ENCODE measurements at places on chromosomes 3 and 15.

DNA sequence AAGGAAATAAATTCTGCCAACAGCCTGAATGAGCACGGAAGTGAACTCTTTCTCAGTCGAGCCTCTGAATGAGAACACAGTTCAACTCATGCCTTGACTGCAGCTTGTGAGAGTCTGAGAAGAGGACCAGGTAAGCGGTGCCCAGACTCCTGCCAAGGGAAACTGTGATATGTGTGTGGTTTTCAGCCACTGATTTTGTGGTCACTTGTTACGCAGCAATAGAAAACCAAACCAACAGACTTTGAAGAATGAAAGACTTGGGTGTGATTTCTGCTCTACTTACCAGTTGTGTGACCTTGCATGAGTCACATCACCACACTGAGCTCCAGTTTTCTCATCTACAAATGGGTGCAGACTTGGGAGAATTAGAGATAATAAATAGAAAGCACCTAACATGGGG, 30.6 kb upstream of the FAM107A start:
- no peak for DNase-seq

- no peak for DNase-seq
Observed at GRCh38 chr3:18224426-18224825, 200.7 kb downstream of the SATB1 start.

GRCh38 chr3:36876181-36876936, 68.5 kb downstream of the TRANK1 start:
- DNase-seq: no peak

DNA sequence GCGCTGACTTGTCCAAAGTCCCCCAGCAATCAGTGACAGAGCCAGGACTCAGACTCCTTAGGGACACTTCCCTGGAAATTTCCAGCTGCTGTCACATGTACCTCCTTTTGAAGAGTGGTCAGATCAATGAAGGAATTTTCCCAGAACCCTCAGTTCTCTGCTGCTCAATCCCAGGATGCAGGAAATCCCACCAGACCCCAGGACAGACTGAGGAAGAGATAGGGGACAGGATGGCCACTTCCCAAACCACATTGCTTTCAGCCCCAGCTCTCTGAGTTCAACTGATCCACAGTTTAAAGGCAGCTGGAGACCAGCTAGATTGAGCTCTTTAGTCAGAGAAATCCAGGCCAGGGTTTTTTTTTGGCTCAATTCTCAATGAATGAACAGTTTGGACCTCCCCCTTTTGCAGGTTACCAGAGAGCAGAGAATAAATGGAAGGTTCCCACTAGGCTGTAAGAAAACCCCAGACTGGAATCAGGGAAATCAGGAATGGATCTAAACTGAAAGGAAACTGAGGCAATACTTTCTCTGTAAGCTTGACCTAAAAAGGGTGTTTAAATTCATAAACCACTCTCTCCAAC, 1.5 kb downstream of the CYP1A1 start:
- DNase-seq: peak; percentile 24

GRCh38 chr3:99903869-99904268, 86.2 kb downstream of the CMSS1 start:
- no peak for DNase-seq

DNA sequence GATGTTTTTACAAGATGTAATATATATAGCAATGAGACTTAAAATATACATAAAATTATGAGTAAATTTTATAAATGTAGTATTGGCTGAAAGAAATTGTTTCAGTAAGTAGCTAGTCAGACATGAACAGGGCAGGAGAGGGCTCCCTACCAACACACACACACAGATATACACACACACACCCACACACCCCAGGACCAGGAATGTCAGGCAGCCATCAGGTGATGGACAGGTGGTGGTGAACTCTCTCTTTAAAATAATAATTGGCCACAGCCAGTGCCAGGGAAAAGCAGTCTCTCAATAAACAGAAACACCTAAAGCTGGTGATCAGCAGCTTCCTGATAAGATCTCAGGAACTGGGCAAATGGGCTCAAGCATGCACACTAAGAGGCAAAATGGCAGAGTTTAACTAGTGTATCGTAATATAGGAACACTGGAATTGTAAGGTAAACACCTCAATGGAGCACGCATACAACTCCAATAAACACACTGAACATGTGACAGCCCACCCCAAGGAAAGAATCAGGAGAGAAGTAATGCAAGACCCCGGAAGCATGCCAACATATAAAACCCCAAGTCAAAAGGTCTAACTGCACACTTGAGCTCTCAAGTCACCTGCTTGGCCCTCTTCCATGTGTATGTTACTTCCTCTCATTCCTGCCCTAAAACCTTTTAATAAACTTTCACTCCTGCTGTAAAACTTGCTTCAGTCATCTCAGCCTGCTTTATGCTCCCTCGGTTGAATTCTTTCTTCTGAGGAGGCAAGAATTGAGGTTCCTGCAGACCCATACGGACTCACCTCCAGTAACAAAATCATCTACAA, 1034.1 kb upstream of the SEMA6D start:
- no peak for DNase-seq

- DNase-seq: no peak
Observed at GRCh38 chr3:181929501-181929900, 217.8 kb downstream of the SOX2 start.

- DNase-seq: no peak
Observed at GRCh38 chr15:67196672-67197363, 57.6 kb downstream of the AAGAB start.

DNA sequence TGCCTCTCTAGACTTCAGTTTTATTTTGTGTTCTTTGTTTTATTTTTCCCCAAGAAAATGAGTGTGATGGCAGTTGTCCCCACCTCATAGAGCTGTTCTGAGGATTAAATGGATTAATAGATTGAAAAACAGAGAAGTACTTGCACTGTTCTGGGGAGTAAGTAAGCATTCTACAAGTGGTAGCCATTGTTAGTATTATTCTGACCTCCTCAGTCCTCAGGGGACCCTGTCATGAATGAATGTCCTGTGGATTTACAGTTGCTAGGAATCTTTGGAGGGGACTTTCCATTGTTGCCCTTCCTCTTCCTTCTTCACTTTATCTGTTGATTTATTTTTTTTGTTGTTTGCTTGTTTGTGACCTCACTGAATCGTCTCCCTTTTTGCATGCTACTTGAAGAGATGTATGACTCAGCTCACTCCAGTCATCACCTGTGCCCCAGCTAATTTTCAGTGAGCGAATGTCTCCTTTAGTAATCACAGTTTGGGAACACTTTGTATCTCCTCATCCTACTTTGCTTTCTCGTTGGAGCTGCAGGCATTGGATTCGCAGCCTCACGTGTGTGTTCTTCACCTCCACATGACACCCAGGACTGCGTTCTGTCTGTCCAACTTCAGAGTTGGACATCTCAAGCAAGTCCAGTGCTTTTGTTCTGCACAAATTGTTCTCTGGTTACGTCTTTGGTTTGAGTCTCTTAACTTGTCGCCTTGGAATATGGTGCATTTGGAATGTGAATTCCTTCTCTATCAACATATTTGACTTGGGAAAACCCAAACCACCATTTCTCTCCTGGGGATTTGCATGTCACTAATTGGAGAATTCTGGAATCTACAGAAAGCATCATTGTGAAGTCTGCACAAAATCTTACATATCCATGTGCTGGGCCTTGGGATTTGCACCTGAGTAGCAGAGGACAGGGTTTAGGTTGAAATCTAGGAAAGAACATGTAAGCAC, 54.5 kb downstream of the LRTM1 start:
- DNase-seq: peak; percentile 61

GRCh38 chr3:186052096-186052840, 56.6 kb downstream of the ETV5 start:
- DNase-seq: no peak

Data from head of caudate nucleus (tissue), 42 donors.